ENCODE measurements at places on chromosomes 11 and 22.

GRCh38 chr22:41732096-41732772, 32.9 kb downstream of the MEI1 start:
- no peak for DNase-seq

DNA sequence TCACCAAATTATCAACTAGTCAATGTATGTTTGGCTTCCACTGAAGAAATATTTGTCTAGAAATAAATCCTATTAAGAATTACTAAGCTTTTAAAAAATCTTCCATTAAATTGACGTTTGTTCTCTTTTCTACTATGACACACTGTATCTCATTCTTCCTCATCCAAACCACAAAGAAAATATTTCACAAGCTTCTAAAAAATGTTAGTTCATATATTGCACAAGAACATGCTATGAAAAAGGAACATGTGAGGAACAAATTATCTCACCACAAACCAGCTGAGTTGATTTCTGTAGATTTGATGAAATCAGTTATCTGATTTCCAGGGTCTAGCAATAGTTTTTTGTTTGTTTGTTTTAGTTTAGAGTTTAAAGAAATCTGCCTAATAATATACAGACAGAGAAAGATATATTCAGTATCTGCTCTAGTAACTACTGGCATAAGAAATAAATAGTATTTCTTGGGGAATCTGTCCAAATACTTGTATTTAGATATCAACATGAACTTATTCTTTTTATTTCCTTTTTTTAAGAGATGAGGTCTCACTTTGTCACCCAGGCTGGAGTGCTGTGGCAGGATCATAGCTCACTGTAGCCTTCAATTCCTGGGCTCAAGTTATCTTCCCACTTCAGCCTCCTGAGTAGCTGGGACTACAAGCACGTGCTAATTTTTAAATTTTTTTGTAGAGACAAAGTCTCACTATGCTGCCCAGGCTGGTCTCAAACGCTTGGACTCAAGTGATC, 161.7 kb downstream of the ATG16L2 start:
- DNase-seq, result no peak

GRCh38 chr11:261624-262023, 16.6 kb upstream of the NLRP6 start:
- DNase-seq, result no peak

DNA sequence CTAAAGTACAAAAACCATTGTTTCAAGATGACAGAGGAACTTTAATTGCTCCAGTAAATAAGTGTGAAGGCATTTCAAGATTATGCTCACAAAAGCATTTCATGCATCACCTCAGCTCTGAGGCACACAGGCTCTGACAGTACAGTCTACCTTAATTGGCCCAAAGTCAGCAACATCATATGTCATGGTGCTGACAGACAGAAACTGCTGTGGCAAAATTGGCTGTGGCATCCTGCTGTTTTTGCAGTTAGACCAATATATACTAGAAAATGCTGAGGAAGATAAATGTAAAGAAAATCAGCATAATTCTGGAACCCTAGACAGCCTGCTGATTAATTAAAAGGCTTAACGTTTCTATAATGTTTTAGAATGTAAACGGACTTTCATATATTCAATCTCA, 34.9 kb upstream of the PPP2R1B start:
- no peak for DNase-seq

DNA sequence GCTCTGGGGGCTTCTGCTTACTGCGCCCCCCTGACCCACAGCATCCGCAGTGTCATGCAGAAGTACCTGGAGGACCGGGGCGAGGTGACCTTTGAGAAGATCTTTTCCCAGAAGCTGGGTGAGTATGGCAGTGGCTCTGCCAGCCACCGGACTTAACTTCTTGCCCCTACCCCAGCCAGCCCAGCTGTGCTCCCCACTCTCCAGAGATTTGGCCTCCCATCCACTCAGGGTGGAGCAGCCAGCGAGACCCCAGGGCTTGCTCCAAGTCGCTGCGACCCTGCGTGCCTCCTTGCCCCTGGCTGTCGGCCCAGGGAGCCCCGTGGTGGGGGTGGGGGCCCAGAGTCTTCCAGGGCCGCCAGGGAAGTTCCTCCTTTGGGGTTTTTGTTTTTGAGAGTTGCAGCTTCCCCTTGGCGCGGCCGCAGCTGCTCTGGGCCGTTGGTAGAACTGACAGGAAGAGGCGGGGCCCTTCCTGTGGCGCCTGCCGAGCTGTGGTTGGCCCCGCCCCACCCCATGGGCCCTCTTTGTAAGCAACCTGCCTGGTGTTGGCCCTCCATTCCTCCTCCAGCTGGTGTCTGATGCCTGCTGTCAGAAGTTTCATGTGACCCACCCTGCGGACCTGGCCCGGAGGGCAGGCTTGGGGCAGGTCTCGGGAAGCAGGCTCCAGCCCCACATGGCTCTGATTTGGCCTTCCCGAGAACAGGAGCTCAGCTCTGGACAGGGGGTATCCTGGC, 11.1 kb downstream of the GRK2 start:
- peak; percentile 73 for DNase-seq

DNA sequence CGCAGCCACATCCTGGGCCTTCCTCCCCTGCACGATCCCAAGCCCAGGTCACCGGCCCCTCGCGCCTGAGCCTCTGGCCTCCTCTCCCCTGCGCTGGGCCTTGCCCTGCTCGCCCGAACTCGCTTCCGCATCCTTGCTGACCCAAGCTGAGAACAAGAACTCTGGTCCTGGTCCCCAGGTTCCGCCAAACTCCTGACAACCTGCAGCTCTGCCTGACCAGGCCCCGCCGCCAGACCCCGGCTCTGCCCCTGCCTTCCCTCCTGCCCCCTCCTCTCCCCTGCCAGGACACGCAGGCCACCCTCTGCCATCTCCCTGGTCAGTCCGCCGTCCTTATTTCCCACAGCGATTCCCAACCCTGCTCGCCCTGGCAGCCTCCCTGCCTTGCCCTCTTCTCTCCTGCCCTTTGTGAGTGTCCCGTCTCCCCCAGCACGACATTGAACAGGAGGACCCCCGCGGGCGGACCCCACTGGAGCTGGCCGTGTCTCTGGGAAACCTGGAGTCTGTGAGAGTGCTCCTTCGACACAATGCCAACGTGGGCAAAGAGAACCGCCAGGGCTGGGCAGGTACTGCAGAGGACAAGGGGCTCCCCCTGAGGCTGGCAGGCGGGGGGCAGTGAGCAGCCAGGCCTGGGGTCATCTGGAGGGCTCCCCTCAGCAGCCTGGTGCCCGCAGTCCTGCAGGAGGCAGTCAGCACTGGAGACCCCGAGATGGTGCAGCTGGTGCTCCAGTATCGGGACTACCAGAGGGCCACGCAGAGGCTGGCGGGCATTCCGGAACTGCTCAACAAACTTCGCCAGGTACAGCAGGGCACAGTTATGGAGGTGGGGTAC, 762 bp downstream of the ANKRD13D start:
- no peak for DNase-seq

DNA sequence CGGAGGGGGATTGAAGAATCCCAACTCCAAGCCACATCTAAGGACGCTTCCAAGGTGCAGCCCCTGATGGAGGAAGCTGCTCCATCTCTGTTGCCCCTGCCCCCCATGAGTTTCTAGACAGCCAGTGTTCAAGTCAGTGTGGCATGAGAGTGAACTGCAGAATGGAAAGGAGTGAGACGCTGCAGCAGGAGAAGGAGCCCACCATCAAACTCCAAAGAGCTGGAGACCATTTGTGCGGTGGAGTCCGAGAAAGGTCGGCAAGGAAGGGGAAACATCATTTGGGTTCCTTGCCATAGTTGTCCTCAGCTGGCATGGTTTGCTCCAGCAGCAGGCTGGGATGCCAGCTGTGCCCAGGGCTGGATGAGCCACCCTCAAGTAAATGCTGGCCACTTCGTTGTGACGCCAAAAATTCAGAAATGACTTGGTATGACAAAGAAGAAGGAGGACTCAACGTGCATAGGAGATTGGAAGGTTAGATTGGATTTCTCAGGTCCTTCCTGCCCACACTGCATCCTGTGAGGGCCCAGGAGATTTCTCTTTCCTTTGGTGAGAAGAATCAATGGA, 16.4 kb downstream of the APOL2 start:
- DNase-seq, result no peak

- DNase-seq, result no peak
Observed at GRCh38 chr11:75896843-75897419, 81.9 kb downstream of the UVRAG start.

GRCh38 chr22:26544489-26544888, 32.2 kb upstream of the TFIP11 start:
- DNase-seq, result no peak

GRCh38 chr11:118193910-118194566, 17.6 kb upstream of the SCN2B start:
- DNase-seq, result no peak

Measured in stimulated activated CD8-positive, alpha-beta memory T cell treated with anti-CD3 and anti-CD28 coated beads, Interleukin-7, amount 100 ng/mL, for 1 hour (primary cell).